ENCODE measurements at places on chromosomes 5 and 9.

DNA sequence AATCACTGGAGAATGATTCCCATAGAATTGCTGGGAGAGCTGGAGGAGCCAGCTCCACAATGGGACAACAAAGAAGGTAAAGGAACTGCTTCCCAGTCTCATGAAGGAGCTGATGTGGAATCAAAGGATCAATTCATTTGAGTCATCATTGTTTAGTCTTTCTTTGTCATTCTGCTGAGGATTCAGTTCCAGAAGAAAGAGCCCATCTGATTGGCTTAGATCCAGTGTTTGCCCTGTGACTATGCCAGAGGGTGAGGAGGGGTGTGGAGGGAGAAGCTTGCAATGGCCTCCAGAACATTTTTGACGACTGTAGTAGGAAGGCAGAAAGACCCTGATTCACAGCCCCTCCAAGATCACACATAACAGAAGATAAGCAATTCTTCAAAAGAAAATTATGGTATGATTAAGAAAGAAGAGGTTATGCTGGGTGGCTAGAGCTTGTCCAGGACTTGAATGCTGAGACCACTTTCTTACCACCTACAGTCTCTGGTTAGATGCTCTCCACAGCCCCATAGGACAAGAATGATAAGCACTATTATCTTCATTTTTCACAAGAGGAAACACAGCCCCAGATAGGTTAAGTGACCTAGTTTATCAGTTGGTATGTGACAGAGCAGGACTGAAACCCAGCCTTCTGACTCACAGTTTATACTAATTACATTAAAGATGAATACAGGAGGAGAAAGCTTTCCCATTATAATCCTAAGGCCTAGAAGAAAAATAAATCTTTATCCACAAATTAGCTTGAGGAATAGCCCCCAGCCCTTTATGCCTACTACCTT is 363.1 kb downstream of the PRELID2 start:
- no peak for DNase-seq

GRCh38 chr9:21174671-21175070 is 8.2 kb upstream of the IFNA21 start:
- no peak for DNase-seq

GRCh38 chr5:1780614-1780930 is 19.1 kb downstream of the MRPL36 start:
- no peak for DNase-seq

- DNase-seq = no peak
Observed at GRCh38 chr9:97979788-97980478, 3.2 kb upstream of the ANP32B start.

Data from dermis blood vessel endothelial cell (primary cell).